T-cell (primary cell): ENCODE measurements at places on chromosomes 1 and 21.

DNA sequence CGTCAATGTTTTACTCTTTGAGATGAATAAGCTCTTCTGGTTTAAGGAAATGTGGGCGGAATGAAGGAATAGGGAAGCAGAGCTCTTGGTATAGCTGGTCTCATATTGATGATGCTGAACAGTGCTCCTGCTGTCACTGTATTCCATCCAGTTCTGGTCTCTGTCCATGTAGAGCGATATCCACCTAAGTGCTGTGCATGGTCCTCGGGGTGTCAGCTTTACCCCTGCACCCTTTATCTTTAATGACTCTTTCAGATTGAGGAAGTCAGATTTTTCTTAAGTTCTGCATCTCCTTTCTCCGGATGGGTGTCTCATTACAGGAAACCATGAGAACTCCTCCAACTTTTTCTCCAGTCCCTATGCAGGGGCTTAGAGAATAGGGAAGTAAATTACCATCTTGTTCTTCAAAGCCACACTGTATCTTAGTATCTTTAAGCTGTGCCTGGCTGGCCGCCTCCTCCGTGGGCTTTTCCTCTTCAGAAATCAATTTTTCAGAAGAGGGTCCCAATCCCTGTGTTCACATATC lies 52.9 kb downstream of the PDE4B start:
- no peak for DNase-seq

- DNase-seq, result no peak
Measured at GRCh38 chr1:208903251-208903905, 659.2 kb upstream of the PLXNA2 start.

- DNase-seq, result no peak
Measured at GRCh38 chr1:212232090-212232489, 53.1 kb upstream of the PPP2R5A start.

GRCh38 chr1:171158096-171158495 lies 27.0 kb upstream of the FMO2 start:
- DNase-seq, result no peak

DNA sequence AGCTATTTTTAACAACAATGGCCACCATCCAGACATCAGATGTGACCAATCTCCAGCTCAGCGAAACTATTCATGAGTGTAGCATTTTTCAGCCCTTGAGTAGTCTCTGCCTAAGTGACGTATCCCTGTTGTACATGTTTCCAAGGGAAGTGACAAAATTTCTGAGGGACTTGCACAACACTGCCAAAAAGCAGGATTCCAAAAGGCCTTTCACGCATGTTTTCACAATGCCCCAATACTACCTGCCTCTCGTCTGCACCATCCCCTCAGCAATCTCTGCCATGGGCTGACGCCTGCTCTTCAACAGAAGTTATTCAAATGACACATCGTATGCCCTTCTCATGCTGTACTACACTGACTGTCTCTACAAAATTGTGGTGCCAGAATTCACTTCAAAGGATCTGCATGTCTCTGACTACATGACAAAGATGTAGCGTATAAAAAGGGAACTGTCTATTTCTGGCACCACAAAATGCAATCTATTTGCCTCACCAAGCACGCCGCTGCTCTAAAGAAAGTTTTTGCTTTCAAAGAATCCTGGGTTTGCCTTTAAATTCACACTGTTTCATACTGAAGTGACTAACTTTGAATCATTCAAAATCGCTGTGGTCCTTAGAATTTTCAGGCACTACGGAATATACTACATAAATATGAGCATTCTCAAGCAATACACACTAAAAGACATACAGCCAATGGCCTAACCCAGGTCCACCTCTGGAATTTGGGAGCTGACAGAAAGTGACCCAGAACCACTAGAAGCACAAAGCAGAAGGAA lies 32.9 kb downstream of the JAK1 start:
- DNase-seq, result no peak

GRCh38 chr21:36643374-36644250 lies 55.3 kb upstream of the SIM2 start:
- DNase-seq, result no peak

DNA sequence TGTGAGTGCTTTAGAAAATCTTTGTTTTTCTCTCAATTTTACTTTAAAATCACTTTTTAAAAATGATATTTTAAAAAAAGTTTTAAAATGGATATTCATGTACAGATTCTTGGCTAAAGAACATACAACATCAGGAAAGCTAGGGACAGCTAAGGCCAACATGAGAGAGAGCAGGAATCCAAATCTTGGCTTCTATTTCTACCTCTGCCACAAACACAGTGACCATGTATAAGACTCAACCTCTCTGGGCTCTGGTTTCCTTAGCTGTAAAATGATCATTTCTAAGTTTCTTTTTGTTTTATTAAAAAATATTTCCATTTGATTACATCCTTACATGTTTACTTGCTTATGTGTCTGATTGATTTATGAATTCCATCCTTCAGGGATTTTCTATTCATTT lies 1.2 kb downstream of the VCAM1 start:
- no peak for DNase-seq

DNA sequence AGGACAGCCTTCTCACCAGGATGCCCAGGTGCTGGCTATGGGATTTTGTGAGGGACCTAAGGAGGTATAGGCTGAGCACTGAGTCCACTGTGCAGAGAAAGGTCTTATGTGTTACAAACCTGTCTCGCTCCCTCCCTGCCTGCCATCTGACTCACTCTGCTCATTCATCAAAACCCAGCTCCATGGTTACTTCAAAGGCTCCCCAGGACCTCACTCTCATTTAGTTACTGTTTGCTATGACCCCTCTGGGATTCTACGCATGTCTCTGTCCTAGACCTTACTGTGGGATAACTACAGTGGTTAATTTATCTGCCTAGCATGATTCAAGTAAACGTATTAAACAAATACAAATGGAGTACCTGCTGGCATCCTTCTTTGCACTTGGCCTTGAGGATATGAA lies 211.6 kb upstream of the KIAA0040 start:
- DNase-seq, result no peak

DNA sequence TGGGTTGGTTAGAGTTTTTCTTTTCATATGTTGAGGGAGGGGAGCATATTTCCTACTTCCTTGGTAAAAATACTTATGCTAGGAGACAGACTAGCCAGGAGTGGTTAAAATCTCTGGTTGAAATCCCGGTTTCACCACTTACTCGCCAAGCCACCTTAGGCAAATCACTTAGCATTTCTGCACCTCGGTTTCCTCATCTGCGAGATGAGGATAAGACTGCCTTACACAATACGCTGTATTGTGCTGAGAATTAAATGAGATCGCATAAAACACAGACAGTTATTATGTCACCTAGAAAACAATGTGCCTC lies 1.4 kb downstream of the IFFO2 start:
- DNase-seq, result no peak

GRCh38 chr1:167784876-167785550 lies 63.2 kb downstream of the MPZL1 start:
- no peak for DNase-seq

DNA sequence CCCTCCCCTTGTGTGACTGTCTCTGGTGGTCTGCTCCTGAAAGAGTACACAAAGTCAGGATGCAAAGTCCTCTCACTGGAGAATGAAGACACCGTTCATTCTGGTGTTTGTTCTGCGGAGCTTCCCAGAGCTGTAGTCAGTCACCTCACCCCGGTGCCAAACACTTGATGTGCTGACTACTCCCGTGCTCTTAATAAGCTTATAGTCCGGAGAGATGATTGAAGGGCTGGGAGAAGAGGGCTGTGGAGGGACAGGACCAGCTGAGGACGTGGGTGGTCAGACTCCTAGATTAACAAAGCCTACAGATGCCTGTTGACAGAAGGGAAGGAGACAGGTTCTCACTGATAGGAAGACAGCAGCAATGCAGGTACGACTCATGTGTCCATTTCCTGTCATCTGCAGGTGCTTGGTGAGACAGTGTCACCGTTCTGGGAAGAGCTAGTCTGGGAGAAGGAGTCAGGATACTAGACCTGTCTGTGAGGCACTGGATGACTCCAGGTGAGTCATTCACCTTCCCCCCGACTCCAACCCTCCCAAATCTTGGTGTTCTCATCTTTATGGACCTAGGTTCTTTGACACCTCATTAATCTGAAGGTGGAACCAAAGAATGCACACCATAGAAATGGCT lies 40.4 kb upstream of the LRRN2 start:
- no peak for DNase-seq

DNA sequence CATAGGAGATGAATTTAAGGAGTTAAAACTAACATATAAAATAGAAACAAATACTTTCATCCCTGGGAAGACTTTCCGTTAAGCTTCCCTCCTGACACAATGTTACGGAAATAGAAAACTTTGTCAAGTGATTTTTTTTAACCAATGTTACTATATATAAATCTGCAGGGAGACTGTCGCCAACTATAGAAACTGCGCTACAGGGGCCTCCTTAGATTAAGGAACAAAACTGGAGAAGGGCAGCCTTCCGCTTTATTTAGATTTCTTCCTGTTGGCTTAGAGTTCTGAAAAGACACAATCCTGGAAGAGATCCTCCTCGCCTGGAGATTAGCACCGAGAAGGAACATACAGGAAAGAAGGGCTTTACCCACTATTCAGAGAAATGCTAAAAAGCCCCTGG lies 1.5 kb downstream of the MGST3 start:
- no peak for DNase-seq

DNA sequence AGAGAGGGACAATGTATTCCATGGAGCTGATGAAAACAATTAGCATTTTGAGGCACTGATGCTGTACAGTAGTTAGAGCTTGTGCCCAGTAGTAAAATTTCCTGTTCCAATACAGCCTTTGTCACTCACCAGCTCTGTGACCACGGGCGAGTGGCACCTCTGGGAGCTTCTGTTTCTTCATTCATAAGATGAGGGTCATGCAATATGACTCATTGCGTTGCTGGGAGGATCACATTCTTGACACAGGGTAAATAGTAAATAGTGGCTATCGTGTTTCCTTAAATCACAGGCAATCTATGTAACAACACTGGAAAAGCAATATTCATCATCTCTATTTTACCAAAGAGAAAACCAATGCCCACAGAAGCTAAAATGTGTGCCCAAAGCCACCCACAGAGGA lies 4.5 kb upstream of the LRRC52 start:
- DNase-seq, result no peak

GRCh38 chr1:53549287-53549686 lies 90.1 kb downstream of the DMRTB1 start:
- no peak for DNase-seq

GRCh38 chr1:99623554-99623953 lies 22.4 kb upstream of the PALMD start:
- DNase-seq, result no peak

- no peak for DNase-seq
Measured at GRCh38 chr1:98426092-98426491, 235.4 kb upstream of the SNX7 start.

- DNase-seq, result no peak
Measured at GRCh38 chr1:160781914-160782689, 13.9 kb upstream of the LY9 start.

- peak; percentile 26 for DNase-seq
Measured at GRCh38 chr1:58392083-58392482, 154.4 kb downstream of the OMA1 start.

DNA sequence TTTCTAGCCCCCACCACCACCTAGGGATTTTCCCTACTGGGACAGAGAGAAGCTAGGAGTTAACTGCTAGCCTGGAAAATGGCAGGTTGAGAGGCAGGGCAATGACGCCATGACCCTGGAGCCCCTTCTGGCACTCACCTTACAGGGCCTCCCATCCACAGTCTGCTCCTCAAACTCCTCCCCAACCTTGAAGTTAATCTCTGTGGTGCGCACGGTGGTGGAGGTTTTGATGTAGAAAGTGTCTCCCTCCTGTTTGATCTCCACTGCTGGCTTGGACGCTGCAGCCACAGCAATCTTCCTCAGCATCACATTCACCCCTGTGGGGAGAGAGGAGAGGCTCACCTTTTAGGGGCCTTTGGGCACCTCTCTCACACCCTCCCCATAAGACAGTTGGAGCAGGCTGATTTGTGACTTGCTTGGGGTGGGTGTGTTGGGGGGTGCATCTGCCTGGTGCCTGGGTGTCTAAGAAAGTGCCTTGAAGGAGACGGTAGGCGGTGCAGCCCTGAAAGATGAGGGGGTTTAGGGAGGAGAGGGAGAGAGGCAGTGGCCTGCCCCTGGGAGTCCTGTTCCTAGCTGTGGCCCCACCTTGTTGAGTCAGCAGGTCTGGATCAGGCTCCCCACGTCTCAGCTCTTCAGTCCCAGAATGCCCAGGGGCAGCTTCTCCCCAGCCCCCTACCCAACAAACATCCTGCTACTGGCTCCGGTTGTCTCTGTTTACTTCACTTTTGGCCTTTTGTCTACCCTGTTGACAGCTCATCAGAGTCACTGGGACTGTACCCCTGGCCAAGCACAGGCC lies 4.4 kb downstream of the CRABP2 start:
- no peak for DNase-seq

- DNase-seq, result no peak
Measured at GRCh38 chr1:232318143-232318542, 311.8 kb downstream of the SIPA1L2 start.

- no peak for DNase-seq
Measured at GRCh38 chr1:234008591-234008990, 104.1 kb downstream of the SLC35F3 start.
